ENCODE measurements at places on chromosomes 2 and 18.

DNA sequence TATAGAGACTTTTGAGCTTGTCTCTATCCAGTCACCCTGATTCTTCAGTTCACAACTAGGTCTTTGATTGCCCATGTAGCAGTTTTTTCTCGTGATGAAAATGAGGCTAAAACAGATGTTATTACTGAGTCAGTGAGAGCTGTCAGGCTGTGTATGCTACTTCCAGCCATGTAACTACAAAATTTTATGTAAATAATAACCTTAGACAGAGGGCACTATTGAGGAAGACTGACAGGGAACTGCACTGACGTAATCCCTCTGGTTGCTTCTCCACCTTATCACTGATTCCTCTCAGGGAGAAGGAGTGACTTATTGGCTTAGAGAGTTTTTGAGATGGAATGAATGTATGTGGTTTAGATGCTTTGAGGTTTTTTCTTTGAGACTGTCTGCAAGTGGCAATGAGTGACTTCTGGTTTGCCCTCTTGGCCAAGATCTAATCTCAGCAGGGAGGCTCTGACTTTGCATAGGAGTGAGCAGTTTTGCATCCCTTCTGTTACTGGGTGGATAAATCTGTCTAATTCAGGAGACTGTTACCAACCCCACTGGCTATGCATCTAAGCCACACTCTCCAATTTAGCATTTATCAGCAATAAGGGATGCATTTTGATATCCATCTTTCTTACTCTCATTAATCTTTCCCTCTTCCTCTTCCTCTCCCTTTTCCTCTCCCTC is 555.2 kb upstream of the FANCL start:
- no peak for DNase-seq

GRCh38 chr2:236052926-236053821 is 115.0 kb downstream of the GBX2 start:
- no peak for DNase-seq

- peak; percentile 28 for DNase-seq
Measured at GRCh38 chr18:37778417-37779165, 213.0 kb upstream of the CELF4 start.

GRCh38 chr18:24831871-24832665 is 371.6 kb downstream of the HRH4 start:
- no peak for DNase-seq

DNA sequence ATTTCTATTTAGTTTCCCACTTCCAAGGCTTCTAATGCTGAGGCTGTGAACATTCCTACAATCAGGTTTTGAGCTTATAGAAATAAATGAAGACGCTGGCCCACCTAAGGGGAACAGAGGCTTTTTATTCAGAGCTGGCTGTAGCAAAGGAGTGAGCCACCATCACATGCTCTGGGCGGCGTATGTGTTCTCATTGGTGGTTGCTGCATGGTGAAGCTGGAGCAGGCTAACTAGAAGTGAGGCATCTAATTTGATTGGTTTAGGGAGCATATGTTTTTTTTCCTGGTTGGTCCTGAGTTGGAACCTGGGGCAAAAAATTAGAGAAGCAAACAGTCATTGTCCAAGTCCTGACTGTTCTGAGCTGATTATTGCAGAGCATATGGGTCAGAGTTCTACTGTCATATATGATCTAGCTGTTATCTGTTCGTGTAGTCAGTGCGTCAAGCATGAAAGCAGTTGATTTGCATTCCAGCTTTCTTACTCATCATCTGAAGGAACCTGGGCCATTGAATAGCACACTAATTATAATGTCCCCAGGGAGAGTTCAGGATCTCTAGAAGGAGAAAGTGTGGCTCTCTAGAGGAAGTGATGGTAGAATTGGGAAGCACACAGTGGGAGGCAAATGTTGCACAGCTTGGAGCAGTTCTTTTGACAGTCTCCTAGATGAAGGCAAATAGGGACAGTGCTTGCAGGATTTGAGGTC is 279.6 kb downstream of the PARD3B start:
- DNase-seq = no peak

- DNase-seq = no peak
Measured at GRCh38 chr18:33432857-33433256, 7.7 kb downstream of the CCDC178 start.

DNA sequence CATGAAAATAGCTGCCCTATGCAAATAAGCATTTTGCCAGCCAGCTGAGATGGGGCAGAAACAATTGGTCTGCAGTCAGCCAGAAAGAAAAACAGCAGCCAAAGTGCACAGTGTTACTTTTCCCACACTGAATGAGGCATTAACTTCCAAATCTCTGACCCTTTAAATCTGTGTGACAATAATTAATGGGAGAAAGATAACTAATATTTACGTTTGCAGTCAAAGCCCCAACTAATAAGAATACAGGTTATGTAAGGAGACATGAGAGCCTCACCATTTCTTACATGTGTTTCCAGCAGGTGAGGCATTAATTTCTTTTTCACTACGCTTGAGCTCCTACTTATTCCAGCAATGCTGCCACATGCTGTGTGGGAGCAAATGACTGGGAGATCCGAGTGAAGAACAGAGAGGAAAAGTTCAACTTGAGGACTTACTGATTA is 339.0 kb downstream of the SATB2 start:
- DNase-seq = no peak

- DNase-seq = no peak
Measured at GRCh38 chr2:18437909-18438308, 122.5 kb downstream of the RDH14 start.

Data from NCI-H2029 (cell line).